Right kidney (tissue), 9 donors: ENCODE measurements at places on chromosomes 11 and 22.

- DNase-seq: no peak
These were observed 115.8 kb upstream of the NECTIN1 start for GRCh38 chr11:119844808-119845207.

GRCh38 chr11:3855808-3856491 lies 486 bp downstream of the STIM1 start:
- DNase-seq: peak; percentile 81

GRCh38 chr22:20393705-20394476 lies at the start of gene ZNF74:
TSS of gene ZNF74 (plus strand) at chr22:20394151. CDS start at chr22:20394629, 478 bp downstream.
- peak; percentile 92 for DNase-seq

GRCh38 chr11:97231231-97231630 lies 841.4 kb downstream of the JRKL start:
- no peak for DNase-seq

DNA sequence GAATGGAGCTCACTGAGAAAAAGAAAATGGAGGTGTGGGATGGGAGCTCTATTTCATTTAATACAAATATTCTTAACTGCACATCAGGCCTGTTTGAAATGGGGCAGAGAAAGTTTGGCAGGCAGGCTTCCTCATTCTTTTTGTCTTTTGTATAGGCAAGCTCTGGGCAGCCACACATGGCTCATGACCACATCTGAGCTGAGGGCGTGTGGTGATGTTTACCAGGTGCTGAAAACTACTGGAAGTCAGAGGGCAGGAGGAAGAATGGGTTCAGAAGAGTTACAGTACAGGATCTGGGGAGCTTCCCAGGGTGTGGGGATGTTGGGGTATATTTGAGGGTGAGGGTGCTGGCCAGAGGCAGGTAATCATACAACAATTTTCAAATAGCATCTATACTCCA lies 66.3 kb upstream of the NAV2 start:
- no peak for DNase-seq

DNA sequence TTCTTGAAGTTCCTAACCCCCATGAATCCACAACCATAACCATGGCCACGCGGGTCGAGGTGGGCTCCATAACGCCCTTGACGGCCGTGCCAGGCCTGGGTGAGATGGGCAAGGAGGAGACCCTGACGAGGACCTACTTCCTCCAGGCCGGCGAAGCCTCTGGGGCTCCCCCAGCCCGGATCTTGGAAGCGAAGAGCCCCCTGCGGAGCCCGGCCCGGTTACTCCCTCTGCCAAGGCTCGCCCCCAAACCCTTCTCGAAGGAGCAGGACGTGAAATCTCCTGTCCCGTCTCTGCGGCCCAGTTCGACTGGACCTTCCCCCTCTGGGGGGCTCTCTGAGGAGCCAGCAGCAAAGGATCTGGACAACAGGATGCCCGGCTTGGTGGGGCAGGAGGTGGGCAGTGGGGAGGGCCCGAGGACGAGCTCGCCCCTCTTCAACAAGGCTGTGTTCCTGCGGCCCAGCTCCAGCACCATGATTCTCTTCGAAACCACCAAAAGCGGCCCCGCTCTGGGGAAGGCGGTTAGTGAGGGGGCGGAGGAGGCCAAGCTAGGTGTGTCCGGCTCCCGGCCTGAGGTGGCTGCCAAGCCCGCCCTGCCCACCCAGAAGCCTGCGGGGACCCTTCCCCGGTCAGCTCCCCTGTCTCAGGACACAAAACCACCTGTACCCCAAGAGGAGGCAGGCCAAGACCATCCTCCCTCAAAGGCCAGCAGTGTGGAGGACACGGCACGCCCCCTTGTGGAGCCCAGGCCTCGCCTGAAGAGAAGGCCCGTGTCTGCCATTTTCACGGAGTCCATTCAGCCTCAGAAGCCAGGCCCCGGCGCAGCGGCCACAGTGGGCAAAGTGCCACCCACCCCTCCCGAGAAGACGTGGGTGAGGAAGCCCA lies 75.7 kb downstream of the KIAA1671 start:
- no peak for DNase-seq

DNA sequence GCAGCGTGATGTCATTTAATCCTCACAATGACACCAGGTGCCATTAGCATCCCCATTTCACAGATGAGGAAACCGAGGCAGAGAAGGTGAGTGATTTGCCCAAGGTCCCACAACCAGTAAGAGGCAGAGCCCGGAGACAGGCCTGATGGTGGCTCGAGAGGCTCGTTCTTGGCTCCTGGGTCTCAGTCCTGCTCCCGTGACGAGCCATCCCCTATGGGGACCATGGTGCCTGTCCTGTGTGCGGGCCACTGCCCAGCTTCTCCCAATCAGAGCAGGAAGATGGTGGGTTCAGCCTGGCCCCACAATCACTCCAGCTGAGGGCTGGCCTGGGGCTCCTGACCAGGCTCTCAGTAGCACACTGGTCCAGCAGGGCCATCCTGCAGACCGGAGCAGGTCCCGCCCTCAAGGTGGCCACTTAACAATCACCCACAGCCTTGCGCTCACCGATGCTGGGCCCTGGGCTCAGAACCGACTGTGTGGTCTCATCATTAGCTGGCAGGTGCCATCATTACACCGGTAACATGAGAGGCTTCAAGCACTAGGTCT lies 3.6 kb downstream of the ALDH3B1 start:
- no peak for DNase-seq

DNA sequence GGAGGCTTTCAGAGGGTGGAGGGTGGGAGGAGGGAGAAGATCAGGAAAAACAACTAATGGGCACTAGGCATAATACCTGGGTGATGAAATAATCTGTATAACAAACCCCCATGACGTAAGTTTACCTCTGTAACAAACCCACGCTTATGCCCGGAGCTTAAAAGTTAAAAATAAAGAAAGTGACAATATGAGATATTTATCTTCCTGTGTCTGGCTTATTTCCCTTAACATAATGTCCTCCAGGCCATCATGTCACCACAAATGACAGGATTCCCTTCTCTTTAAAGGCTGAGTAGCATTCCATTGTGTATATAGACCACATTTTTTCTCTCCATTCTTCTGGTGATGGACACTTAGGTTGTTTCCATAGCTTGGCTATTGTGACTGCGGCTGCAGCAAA lies 79.5 kb downstream of the BARX2 start:
- DNase-seq: no peak

DNA sequence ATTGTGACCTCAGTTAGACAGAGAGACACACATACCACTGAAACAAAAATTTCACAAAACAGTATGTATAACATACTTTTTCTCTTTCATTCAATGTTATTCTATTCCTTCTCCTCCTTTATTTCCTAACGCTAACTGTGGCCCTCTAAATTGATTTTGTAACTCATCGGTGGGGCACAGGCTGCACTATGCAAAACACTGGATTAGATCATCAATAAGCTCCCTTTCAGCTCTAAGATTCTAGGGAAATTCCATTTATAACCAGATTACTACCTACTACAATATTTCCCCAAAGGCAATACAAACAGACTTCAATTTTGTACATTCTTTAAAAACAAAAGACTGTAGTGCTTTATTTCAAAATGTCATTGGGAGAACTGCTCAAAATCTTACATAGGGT lies 6.1 kb downstream of the FJX1 start:
- no peak for DNase-seq

- no peak for DNase-seq
These were observed 850.8 kb upstream of the CCDC90B start for GRCh38 chr11:84136926-84137325.

DNA sequence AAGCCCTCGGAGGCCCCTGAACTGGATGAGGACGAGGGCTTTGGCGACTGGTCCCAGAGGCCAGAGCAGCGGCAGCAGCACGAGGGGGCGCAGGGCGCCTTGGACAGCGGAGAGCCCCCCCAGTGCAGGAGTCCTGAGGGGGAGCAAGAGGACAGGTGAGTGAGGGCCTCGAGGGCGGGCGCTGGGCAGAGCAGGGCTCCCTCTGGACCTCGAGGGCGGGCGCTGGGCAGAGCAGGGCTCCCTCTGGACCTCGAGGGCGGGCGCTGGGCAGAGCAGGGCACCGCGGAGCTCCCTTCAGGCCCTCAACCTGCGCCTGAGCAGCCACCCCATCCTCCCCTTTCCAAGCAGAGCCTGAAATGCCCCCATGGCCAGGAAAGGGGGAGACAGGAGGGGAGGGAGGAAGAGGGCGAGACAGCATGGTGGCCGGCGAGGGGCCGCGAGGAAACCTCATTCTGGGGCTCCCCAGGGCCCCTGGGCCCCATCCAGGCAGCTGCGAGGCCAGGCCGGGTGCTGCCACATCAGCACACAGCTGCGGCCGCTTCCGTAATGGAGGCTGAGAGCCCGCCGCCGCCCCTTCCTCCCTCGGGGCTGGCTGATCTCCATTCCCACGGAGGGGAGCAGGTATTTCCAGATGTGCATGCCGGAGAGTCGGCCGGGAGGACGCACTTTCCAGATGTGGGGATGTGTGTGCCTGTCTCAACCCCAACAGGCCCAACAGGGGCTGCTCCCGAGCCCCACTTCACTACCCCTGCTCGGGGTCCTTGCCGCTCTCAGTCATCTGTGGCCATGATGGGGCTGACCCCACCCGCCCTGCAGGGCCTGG lies 10.0 kb downstream of the PRR33 start:
- no peak for DNase-seq

GRCh38 chr11:121591405-121592033 lies 138.8 kb upstream of the SORL1-AS1 start:
- DNase-seq: peak; percentile 45

DNA sequence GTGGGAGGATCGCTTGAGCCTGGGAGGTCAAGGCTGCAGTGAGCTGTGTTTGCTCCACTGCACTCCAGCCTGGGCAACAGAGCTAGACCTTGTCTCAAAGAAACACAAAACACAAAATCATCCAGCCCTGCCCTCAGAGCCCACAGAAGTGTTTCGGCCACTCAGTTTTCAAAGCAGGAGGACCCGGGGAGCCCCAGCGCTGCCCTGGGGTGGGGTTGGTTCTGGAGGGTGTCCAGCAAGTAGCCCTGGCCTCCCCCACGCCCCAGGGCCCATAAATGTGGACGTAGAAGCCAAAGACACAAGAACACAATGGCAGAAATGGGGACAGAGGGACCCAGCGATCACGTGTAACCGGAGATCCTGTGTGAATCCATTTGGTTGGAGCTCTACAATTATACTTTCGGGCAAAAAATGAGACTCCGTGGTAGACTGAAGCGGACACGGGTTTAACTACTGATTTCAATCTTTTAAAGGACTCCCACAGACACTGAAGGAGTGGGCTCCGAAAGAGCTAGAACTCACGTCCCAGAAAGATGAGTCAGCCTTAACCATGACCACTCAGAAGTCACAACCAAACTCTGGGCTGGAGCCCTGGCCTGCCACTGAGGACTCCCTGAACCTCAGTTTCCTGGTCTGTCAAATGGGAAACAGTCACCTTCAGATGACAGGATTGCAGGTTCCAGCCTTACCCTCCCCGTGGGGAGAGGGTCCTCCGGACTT lies 9.0 kb upstream of the CYTH4 start:
- no peak for DNase-seq

DNA sequence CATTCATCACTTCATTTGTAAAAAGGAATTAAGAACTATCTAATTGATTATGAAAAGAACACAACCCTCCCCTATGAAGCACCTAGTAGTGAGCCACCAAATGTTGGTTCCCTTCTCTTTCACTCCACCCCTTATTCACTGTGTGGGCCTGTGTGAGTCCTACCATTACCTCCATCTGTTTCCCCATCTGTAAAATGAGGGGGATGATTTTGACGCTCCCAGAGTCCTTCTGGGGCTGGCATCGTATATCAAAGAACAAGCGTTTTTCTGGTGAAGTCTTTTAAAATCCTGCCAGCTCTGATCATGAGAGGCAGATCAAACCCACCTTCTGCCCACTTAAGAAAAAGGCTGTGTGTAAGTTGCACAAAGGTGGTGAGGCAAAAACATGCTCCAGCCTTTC lies 96.6 kb upstream of the SEZ6L start:
- DNase-seq: no peak

- DNase-seq: no peak
These were observed 120.0 kb upstream of the SERPIND1 start for GRCh38 chr22:20653795-20654342.

DNA sequence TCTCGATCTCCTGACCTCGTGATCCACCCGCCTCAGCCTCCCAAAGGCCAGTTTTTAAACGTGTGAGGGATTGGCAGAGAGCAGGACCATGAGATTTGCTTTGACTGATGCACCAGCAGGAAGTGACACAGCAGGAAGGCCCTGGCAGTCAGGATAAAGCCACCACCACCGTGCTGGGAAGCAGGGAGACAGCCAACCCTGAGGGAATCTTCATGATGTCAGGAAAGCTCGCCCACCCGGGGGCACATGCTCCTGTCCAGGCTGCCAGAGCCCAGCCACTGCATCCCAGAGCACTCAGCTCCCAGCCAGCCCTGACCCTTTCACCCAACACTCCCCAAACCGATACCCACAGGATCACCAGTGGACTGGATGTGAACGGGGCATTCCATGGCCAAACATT lies 6.1 kb downstream of the TUBGCP6 start:
- no peak for DNase-seq

- DNase-seq: no peak
These were observed 97.6 kb downstream of the FAT3 start for GRCh38 chr11:92322225-92322624.

GRCh38 chr22:26374391-26375026 lies 54.6 kb upstream of the ASPHD2 start:
- DNase-seq: no peak

GRCh38 chr11:94507485-94507884 lies 4.8 kb upstream of the C11orf97 start:
- DNase-seq: no peak

- no peak for DNase-seq
These were observed 23.8 kb downstream of the NUCB2 start for GRCh38 chr11:17300372-17300771.

GRCh38 chr11:85665733-85666132 lies 804 bp upstream of the CREBZF start:
- peak; percentile 22 for DNase-seq

- DNase-seq: no peak
These were observed 2.7 kb downstream of the CCND1 start for GRCh38 chr11:69643646-69644045.

GRCh38 chr22:29524442-29525191 lies 28.9 kb downstream of the THOC5 start:
- DNase-seq: no peak

DNA sequence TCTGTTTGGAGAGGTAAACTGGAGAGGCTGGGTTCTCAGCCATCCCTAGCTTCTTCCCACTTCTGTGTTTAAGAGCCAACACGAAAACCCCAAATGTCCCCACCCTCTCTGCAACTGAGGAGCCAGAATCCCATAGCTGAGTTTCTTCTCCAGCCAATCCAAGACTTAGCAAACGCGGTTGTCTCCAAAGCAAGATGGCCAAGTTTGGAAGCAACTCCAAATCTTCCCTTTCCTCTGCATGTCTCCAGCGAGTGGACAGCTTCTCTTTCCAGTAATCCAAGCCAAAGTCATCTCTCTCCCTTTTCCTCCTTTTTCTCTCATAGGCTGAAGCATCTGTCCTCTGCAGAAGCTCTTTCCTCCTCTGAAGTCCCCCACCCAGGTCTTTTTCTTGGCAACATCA lies 539.2 kb downstream of the MIAT start:
- no peak for DNase-seq
